ENCODE measurements at places on chromosomes 6 and 20.

- no peak for DNase-seq
Observed at GRCh38 chr6:159137676-159138075, 31.5 kb upstream of the FNDC1 start.

DNA sequence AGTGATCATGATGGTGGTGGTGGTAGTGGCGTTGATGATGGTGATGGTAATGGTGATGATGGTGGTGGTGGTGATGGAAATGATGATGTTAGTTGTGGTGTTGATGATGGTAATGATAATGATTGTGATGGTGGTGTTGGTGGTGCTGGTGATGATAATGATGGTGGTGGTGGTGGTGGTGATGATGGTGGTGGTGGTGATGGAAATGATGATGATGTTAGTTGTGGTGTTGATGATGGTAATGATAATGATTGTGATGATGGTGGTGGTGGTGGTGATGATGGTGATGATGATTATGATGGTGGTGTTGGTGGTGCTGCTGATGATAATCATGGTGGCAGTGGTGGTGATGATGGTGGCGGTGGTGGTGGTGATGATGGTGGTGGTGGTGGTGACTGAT, 51.4 kb downstream of the ARHGAP40 start:
- no peak for DNase-seq

GRCh38 chr20:24718696-24719095, 230.4 kb upstream of the CST7 start:
- no peak for DNase-seq

- DNase-seq, result no peak
Observed at GRCh38 chr6:38730140-38730862, 15.2 kb downstream of the DNAH8 start.

DNA sequence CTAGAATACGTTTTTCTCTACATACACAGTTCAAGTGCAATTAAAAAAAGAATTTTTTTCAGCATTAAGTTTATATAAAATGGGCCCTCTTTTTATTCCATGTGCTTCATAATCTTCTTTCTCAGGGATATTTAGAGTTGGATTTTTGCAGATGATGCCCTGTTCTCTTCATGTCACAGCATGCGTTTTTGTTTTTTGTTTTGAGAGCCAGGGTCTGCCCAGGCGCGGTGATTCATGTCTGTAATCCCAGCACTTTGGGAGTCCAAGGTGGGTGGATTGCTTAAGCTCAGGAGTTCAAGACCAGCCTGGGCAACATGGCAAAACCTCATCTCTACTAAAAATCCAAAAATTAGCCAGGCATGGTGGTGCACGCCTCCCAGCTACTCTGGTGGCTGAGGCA, 82.9 kb upstream of the PRND start:
- no peak for DNase-seq

DNA sequence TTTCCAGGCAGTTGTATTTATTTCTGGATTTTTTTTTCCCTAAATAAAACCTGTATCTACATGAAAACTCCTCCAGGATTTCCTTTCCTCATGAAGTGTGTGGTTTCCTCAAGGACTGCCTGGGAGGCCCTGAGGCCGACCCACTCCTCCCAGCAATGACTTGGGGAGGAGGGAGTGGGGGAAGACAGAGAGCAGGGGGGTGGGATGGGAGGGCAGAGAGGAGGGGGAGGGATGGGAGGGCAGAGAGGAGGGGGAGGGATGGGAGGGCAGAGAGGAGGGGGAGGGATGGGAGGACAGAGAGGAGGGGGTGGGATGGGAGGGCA, 161.8 kb upstream of the AGPAT4 start:
- no peak for DNase-seq

All from NCI-H1930 (cell line).